Cerebellar nuclear complex (tissue), 1 donor: ENCODE measurements at places on chromosomes 3 and 15.

DNA sequence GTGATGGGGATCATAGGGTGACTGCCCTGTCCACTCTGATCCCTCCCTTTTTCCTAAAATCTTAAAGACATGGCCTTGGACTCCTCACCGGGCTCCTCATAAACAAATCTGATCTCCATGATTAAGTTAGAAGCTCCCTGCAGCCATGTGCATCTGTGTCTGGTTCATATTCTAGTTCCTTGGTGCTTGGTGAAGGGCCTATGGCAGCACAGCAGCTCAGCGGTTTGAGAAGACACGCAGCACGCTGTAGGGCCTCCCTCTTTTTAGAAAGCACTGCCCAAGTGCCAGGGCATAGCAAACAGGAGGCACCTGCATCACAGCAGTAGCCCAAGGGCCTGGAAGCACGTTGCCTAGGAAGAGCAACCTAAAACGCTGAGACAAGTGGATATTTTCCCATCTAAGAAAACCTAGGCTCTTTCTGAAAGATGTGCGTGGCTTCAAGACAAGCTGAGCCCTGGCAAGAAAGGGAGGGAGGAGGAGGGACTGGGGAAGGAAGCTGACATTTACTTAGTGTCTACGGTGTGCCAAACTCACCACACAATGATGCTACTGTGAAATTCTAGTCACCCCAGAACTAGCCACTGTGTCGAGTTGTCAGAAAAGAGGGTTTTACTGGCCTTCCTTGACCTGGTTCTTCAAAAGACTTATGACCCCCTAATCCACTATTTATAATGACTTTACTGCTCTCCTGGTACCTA, 14.9 kb upstream of the ULK3 start:
- no peak for DNase-seq

DNA sequence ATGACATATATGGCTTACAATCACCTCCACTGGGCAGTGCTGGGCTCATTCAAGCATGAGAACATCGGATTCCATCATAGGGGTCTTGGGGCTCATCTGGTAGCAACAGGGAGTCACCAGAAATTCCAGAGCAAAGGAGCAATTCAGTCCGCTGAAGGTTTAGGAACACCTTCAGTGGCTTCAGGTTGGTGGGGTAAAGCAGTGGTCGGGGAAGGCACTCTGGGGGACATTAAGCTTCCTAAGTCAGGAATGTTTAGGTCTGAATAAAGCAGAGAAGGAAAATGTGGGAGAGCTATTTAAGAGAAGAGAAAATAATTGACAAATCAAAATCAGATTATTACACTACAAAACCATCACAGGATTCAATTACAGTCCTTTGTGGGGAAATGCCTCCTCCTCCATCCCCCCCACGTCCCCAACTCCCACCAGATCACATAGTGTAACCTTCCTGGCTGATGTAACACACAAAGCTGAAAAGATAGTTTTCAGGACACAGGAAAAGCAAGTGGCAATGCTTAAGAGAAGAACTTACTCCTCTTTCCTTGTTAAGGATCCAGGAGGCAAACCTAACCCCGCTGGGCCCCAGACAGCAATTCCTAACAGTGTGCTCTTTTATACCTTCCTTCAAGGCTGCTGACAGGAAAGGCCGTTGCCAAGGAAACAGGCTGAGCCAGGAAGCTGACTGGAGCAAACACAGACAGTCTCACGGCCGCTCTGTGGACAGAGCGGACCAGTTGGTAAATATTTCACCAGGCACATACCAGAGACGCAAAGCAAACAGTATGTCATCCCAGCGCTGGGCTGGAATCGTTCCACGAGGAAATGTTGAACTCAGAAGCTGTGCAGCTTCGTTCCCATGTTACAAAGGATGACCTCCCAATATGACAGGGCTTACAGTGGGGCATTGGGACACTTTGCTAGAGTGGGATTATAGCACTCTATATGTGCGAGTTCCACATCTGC, 57.5 kb upstream of the LMCD1 start:
- no peak for DNase-seq

- DNase-seq = no peak
These were observed 46.2 kb upstream of the EPHA3 start for GRCh38 chr3:89061259-89061658.

- no peak for DNase-seq
These were observed 15.9 kb downstream of the VEPH1 start for GRCh38 chr3:157487339-157487738.

- no peak for DNase-seq
These were observed 1.0 kb downstream of the GLYCTK start for GRCh38 chr3:52288674-52289073.

GRCh38 chr3:32959371-32959770, 7.9 kb downstream of the CCR4 start:
- no peak for DNase-seq

GRCh38 chr3:177061369-177061768, 135.9 kb downstream of the TBL1XR1 start:
- DNase-seq = no peak

- no peak for DNase-seq
These were observed 25.5 kb upstream of the COL6A6 start for GRCh38 chr3:130491431-130491830.

DNA sequence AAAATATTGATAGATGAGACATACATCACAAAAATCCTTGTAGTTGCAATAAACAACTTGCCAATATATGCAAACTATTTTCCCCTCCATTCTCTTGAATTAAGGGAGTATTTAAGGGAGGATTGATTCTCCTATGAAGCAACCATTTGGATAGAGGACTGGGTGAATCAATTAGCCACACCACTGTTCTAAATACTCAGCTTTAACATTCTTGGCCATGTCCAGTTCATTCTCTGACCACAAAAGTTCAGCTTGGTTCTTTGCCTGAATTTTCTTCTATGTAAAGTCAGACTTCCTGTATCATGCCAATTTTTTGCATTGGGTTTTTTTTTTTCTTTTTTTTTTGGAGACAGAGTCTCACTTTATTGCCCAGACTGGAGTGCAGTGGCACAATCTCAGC, 15.8 kb upstream of the SEC11A start:
- DNase-seq = no peak

DNA sequence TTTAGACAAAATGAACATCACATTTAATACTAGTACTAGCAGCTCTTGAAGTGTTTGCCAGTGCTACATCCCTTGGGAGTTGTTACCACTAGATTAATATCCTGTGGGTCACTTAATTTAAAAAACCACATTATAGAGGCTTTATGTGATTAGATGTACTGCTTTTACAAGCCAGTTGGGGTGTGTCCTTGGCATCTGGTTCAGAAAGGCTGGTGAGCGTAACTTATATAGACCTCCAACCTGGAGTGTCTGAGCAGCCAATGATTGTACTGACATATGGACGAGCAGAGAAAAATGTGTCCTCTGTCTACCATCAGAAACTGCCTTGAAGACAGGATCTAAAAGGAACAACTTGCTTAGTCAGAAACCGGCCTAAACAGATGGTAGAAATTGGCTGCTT, 306.2 kb upstream of the ATP11B start:
- no peak for DNase-seq

DNA sequence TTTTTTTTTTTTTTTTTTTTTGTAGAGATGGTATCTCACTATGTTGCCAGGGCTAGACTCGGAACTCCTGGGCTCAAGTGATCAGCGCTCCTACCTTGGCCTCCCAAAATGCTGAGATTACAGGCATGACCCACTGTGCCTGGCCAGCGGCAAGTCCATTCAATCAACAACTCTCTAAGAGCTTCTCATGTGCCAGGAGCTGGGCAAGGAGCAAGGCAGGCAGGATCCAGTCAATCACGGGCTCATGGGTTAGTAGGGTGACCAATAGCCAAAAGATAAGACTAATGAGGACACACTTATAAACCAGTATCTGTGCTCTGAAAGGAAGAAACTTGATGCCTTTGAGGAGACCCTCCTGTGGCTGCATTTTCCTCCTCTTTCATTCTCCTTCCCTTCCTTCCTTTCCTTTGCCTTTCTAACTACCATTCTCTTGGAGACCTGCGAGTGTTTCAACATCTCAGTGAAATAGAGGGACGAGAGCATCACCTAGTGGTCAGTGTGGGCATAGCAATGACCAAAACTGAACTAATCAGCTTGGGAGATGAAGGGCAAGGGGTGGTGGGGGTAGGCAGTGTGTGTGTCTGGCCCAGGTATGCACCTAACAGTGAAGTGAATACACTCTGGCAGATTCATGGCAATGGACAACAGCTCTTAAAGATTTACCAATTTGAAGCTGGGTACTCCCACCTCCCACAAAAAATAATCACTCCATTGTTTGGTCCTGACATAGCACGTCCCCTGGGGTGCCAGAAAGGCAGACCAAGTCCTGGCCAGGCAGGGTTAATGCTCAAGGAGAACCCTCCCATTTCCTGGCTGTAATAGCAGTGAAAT, 6.3 kb downstream of the RPP25 start:
- no peak for DNase-seq

DNA sequence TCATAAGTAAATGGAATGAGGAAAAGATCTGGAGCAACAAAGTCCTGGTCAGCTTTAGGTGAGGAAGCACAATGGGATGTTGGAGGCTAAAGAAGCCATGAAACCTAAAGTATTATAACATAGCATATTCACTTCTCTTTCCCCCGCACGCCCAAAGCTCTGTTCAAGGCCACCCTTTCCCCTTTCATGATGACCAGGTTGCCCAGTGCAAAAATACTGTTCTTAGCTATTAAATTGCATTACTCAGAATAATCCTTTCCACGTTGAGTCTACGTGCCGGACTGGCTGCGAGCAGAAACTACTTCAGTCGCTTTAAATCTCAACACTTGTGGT, 589 bp upstream of the MAPKBP1 start:
- no peak for DNase-seq

GRCh38 chr15:62211348-62211747, 46.3 kb upstream of the C2CD4B start:
- no peak for DNase-seq

GRCh38 chr3:127389420-127389819, 101.6 kb upstream of the PRR20G start:
- no peak for DNase-seq
